ENCODE measurements at places on chromosomes 2 and 18. TPM values are rescaled to one million over a fixed set of nuclear protein-coding genes. Genes with fewer than 3 reads are reported as not detected.

GRCh38 chr2:183859129-183859528 lies 734.9 kb downstream of the NUP35 start:
- no peaks in the 10 kb centered on the region for H3K4me1 ChIP-seq
- H3K27me3 ChIP-seq, result no peaks in the 10 kb centered on the region
- no peak overlapping the region for H3K27ac ChIP-seq
- H3K4me3 ChIP-seq, result no peak overlapping the region
- no peaks in the 10 kb centered on the region for H3K36me3 ChIP-seq
- DNase-seq, result no peak

DNA sequence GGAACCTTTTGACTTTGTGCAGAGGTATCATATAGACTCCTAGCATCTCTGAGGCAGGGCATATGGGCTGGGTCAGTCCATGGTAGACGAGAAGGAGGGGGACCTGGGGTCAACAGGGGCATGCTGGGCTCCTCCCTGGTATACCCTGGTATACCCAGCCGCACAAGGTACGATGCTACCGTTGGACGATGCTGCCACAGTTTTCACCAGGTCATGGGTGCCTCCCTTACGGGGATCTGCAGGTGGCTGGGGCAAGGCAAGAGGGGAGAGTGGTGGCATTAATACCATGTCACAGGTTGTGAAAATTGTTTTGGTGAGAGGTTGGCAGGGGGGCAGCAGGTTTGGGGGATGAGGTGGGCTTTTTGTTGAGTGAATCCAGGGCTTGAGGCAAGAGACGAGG lies 149.8 kb downstream of the TSN start:
- no peaks in the 10 kb centered on the region for H3K27me3 ChIP-seq
- no peaks in the 10 kb centered on the region for H3K4me1 ChIP-seq
- H3K27ac ChIP-seq, result no peak overlapping the region

Gene COL4A3
- total RNA-seq, result not detected

DNA sequence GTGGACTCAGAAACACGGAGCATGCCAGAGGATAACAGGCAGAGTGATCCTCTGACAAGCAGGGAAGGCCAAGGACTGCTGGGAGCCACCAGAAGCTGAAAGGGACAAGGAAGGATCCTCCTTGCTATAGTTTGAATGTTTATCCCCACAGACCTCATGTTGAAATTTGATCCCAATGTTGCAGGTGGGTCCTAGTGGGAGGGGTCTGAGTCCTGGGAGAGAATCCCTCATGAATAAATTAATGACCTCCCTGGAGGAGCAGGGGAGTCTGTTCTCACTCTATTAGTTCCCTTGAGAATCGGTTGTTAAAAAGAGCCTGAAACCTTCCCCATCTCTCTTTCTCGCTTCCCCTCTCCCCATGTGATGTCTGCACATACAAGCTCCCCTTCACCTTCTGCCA lies 124.4 kb downstream of the FBXO15 start:
- DNase-seq, result no peak
- no peaks in the 10 kb centered on the region for H3K36me3 ChIP-seq
- H3K27me3 ChIP-seq, result no peaks in the 10 kb centered on the region

GRCh38 chr18:48996901-48997463 lies 46.2 kb upstream of the SMAD7 start:
- no peaks in the 10 kb centered on the region for H3K36me3 ChIP-seq
- H3K27ac ChIP-seq, result peak overlapping the region; percentile 99
- H3K4me1 ChIP-seq, result peaks cover 47% of the 10 kb centered on the region
- no peak overlapping the region for H3K4me3 ChIP-seq
- H3K27me3 ChIP-seq, result no peaks in the 10 kb centered on the region
- DNase-seq, result peak; percentile 96

Gene CRYBA2
- not detected for total RNA-seq

DNA sequence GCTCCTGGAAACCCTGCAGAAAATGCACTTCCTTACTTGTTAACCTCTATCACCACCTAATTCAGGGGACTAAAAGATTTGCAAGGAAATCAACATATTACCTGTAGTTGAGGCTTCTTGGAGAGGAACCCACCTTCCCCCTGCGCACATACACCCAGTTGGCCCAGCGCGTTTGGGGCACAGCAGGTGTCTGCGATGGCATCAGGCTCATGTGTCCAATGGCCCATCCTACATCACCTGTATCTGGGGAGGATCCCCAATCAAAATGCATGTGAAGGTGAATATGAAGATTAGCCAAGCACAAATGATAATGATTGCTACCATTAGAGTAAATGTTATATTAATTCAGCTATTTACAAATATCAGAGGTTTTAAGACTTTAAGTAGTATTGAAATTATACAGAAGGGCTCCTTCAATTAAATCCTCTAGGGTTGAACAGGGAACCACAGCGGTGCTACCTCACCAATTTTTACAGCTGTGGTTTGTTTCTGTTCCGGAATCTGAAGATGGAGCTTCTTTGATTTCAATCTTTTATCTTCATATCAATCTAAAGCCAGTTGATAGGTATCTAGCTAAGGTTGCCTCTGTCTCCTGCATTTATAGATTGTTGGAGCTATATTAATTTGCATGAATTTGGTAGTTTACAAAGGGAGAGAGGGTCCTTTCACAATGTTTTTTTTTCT lies 486.0 kb downstream of the RNF144A start:
- no peak overlapping the region for H3K4me3 ChIP-seq
- DNase-seq, result no peak
- H3K27ac ChIP-seq, result no peak overlapping the region
- H3K36me3 ChIP-seq, result no peaks in the 10 kb centered on the region
- no peaks in the 10 kb centered on the region for H3K4me1 ChIP-seq
- no peaks in the 10 kb centered on the region for H3K27me3 ChIP-seq

DNA sequence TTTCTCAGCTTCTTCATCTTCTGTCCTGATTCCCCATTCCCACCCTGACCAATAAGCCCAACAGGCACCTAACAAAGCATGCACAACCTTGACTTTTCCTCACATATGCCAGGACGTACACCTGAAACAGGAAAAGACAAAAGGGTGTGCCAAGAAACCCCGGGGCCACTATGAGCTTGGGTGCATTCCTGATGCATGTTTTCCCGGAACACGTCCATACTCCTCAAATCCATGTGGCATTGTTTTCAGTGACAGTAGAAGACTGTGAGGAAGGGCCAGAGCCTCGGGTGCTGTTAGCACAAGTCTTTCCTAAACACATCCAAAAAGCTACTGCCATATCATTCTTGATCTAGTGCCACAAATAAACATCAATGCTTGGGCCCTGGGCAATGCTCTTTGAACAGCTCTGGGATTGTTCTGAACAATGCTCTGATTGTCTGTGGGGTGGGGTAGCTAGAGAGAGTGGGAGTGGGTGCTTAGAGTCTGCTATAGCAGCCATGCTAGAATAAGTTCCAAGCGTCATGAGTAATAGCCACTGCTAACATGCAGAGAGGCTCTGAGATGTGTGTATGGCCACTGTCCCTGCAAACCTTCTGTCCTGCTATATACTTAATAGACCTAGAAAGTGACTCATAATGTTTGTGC lies 181.7 kb upstream of the CRIM1 start:
- no peak overlapping the region for H3K27ac ChIP-seq
- H3K4me1 ChIP-seq, result no peaks in the 10 kb centered on the region
- no peak overlapping the region for H3K4me3 ChIP-seq
- H3K27me3 ChIP-seq, result no peaks in the 10 kb centered on the region

- no peak overlapping the region for H3K4me3 ChIP-seq
- no peaks in the 10 kb centered on the region for H3K36me3 ChIP-seq
- DNase-seq, result no peak
- no peaks in the 10 kb centered on the region for H3K4me1 ChIP-seq
Measured at GRCh38 chr2:47127862-47128543, 27.1 kb downstream of the STPG4 start.

DNA sequence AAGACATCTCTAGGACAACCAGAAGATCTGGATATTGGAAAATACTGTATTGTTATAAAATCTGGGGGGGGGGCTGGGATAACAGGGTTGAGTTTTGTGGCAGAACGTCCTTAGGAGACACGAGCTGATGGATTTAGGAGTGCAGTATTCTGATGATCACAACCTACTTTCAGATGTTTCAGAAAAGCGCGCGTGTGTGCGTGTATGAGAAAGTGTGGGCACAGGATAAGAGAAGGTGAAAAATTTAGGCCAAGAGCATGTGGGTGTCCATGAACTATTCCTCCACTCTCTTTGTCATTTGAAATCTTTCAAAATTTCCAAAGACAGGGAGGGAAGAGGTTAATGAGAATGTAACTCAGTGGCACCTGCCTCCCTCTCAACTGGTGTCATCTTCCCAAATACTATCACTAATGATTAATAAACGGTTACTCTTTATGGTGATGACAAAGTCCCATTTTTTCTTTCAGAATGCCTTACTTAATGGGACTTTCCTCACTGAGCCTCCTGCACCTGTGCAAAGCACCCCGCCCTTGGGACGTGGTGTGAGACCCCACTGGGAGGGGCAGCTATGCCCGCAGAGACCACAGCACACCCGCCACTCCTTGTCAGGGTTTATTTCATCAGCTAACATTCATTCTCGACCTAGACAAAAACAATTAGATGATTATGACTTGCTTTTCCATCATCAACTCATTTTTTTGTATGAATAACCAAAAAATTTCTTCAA lies 53.6 kb downstream of the HS6ST1 start:
- peak; percentile 56 for DNase-seq
- no peaks in the 10 kb centered on the region for H3K27me3 ChIP-seq

Gene PDE1A
- total RNA-seq, result 42.0 TPM

GRCh38 chr2:98454500-98455235 lies 10.0 kb downstream of the INPP4A start:
- peak overlapping the region; percentile 71 for H3K27ac ChIP-seq
- H3K36me3 ChIP-seq, result no peaks in the 10 kb centered on the region
- peak; percentile 88 for DNase-seq
- no peaks in the 10 kb centered on the region for H3K27me3 ChIP-seq

Gene IRS1
- 24.5 TPM for total RNA-seq

DNA sequence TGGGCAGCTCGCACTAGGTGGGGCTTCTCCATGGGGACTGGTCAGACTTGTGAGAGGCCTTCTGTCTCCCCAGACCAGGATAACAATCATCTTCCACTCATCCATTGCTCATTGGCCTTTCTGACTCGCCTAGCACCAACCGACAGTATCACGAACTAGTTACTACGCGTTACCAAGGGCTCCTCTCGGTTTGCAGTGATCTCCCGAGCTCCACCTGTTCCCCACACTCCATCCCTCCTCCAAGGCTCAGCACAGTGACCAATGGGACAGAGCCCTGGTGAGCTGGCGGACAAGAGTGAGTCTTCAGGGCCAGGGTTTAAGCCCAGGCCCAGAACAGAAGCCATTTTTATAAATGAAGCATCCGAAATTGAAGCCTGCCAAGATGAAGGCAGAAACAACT lies 42.8 kb upstream of the SMAD7 start:
- H3K36me3 ChIP-seq, result no peaks in the 10 kb centered on the region
- peak overlapping the region; percentile 25 for H3K4me3 ChIP-seq
- H3K27me3 ChIP-seq, result no peaks in the 10 kb centered on the region
- DNase-seq, result peak; percentile 95
- peak overlapping the region; percentile 99 for H3K27ac ChIP-seq

Gene SERPINB2
- 0.72 TPM for total RNA-seq

- no peak for DNase-seq
- no peak overlapping the region for H3K4me3 ChIP-seq
- no peak overlapping the region for H3K27ac ChIP-seq
- no peaks in the 10 kb centered on the region for H3K36me3 ChIP-seq
- no peaks in the 10 kb centered on the region for H3K27me3 ChIP-seq
Measured at GRCh38 chr2:43388371-43388770, 162.0 kb upstream of the ZFP36L2 start.

DNA sequence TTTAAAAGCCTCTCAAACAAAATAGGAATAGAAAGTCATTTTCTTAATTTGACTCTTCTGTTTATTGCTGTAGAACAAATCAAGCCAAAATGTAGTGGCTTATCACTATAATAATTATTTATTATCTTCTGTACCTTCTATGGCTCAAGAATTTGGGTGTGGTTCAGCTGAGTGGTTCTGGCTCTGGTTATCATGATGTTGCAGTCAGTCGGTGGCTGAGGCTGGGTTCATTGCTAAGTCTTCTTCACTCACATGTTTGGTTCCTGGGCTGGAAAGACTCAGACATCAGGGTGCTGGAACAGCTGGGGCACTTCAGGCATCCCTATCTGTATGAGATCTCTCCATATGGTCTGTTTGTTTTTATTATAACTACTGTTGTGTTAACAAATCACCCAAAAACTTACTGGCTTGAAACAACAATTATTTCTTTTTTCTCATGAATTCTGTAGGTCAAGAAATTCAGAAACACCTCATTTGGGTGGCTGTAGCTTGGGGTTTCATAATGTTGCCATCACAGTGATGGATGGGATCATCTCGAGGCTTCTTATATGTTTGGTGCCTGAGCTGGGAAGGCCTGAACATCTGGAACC lies 242.6 kb upstream of the FBXO11 start:
- H3K4me3 ChIP-seq, result no peak overlapping the region
- no peaks in the 10 kb centered on the region for H3K4me1 ChIP-seq
- H3K27ac ChIP-seq, result no peak overlapping the region
- DNase-seq, result no peak
- H3K27me3 ChIP-seq, result no peaks in the 10 kb centered on the region

- no peaks in the 10 kb centered on the region for H3K4me1 ChIP-seq
- H3K27me3 ChIP-seq, result no peaks in the 10 kb centered on the region
- no peak overlapping the region for H3K4me3 ChIP-seq
- no peak overlapping the region for H3K27ac ChIP-seq
- no peaks in the 10 kb centered on the region for H3K36me3 ChIP-seq
- DNase-seq, result no peak
Measured at GRCh38 chr2:83572400-83572799, 886.7 kb downstream of the SUCLG1 start.

Gene PRKRA
- 64.5 TPM for total RNA-seq

- no peak overlapping the region for H3K4me3 ChIP-seq
- H3K27ac ChIP-seq, result no peak overlapping the region
- DNase-seq, result no peak
- no peaks in the 10 kb centered on the region for H3K4me1 ChIP-seq
- no peaks in the 10 kb centered on the region for H3K36me3 ChIP-seq
Measured at GRCh38 chr2:110854355-110855081, 122.1 kb downstream of the ACOXL start.

DNA sequence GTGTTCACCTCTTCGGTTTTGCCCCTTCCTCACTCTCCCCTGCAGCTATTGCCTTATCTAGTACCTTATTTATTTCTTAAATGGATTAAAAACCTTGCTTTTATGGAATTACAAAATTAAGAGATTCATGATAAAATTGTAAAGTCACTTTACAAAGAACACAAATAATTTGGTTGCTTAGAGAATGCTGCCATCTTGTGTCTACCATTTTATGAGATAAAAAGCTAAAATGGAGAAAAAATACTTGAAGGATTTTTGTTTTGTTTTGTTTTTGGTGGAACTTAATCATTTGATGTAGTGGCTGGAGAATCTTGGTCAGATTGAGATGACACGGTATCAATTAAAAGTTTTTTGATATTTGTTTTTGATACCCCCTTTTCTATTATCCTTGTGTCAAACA lies 69.6 kb downstream of the R3HDM1 start:
- H3K27ac ChIP-seq, result no peak overlapping the region
- H3K36me3 ChIP-seq, result peaks cover 3% of the 10 kb centered on the region
- no peaks in the 10 kb centered on the region for H3K27me3 ChIP-seq
- H3K4me3 ChIP-seq, result no peak overlapping the region
- H3K4me1 ChIP-seq, result no peaks in the 10 kb centered on the region
- no peak for DNase-seq

Measured in osteoblast (primary cell).